Amniotic epithelial cell (primary cell): ENCODE measurements at places on chromosomes 7 and 10.
A peak's percentile ranks its signal among the peaks of the same experiment; 100 is the strongest.

GRCh38 chr10:20891338-20891714 lies 5.8 kb downstream of the NEBL start:
- DNase-seq: peak; percentile 98

- DNase-seq: no peak
Measured at GRCh38 chr7:132767378-132767777, 191.1 kb upstream of the PLXNA4 start.

- no peak for DNase-seq
Measured at GRCh38 chr7:43139137-43139536, 26.7 kb downstream of the HECW1 start.

DNA sequence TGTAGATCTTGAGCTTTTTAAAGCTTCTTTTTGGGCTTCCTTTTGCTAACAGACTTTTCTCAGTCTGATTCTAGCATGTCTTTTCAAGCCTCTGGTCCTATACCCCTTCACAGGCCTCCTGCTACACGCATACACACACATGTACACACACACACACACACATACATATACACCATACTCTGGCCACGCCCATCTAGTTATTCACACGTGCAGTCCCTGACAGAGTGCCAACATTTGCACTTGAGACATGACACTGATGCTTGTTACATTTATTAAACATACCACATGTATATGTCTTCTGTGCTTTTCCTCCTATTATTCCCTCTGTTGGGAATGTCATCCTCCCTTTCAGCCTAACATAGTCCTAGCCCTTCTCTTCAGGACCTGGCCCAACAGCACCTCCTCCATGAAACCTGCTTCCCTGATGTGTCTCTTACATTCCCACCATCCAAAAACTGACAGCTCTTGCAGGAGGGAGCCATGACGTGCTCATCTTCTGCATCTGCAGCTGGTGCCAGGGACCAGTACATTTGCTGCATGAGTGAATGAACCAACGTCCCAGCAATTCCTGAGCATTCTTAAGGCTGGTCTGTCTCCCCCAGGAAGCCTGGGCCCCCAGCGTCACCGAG lies 222.1 kb downstream of the ARHGAP12 start:
- DNase-seq: no peak
